ENCODE measurements at places on chromosomes 7 and 10. TPM values are rescaled to one million over a fixed set of nuclear protein-coding genes. Genes with fewer than 3 reads are reported as not detected.

AKR1C8 gene
- total RNA-seq = not detected

C10orf105 gene
- not detected for total RNA-seq

MMP21 gene
- not detected for total RNA-seq

SLC26A3 gene
- not detected for total RNA-seq

GPC2 gene
- total RNA-seq = 2.2 TPM

FKBP6 gene
- not detected for total RNA-seq

CASTOR2 gene
- total RNA-seq = 2.7 TPM

TMEM176A gene
- total RNA-seq = not detected

EMX2 gene
- 0.48 TPM for total RNA-seq

DNAH11 gene
- total RNA-seq = 3.0 TPM

NKX1-2 gene
- total RNA-seq = 2.2 TPM

UPK3BL1 gene
- 315 TPM for total RNA-seq

ITPRID1 gene
- not detected for total RNA-seq

FAM237B gene
- total RNA-seq = not detected

AZGP1 gene
- total RNA-seq = 0.21 TPM

C7orf57 gene
- total RNA-seq = 0.21 TPM
